ENCODE measurements at places on chromosomes 16 and 17. TPM values are rescaled to one million over a fixed set of nuclear protein-coding genes. Genes with fewer than 3 reads are reported as not detected.

GRCh38 chr16:81900456-81900855 lies 110.8 kb downstream of the SDR42E1 start:
- no peak overlapping the region for H3K27ac ChIP-seq
- peaks cover 10% of the 10 kb centered on the region for H3K36me3 ChIP-seq
- DNase-seq: no peak
- H3K27me3 ChIP-seq: peaks cover 4% of the 10 kb centered on the region
- no peak overlapping the region for H3K4me3 ChIP-seq
- no peaks in the 10 kb centered on the region for H3K4me1 ChIP-seq

GRCh38 chr17:8192070-8192815 lies 2.3 kb upstream of the BORCS6 start:
- DNase-seq: peak; percentile 70
- H3K27me3 ChIP-seq: peaks cover 10% of the 10 kb centered on the region
- no peak overlapping the region for H3K27ac ChIP-seq
- H3K4me3 ChIP-seq: no peak overlapping the region
- no peaks in the 10 kb centered on the region for H3K36me3 ChIP-seq
- H3K4me1 ChIP-seq: peaks cover 6% of the 10 kb centered on the region

DNA sequence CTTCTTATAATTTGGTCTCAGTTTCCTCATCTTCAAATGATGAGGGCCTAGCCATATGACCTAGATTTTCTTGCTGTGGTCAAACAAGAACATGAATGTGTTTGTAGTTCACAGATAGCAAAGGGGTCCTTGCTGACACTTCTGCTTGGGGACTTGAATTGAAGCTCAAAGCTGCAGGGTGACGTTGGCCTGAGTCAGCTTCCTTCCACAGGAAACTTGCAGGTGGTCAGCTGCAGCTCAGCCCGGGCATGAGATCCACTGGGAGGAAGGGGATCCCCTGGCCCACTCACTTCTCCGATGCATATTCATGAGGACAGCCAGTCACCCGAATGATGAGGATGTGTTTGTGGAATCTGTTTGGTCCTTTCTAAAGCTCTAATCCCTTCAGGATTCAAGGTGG lies 42.6 kb upstream of the AXIN2 start:
- no peak overlapping the region for H3K27ac ChIP-seq
- peaks cover 2% of the 10 kb centered on the region for H3K27me3 ChIP-seq
- H3K4me1 ChIP-seq: no peaks in the 10 kb centered on the region
- H3K36me3 ChIP-seq: no peaks in the 10 kb centered on the region
- DNase-seq: no peak

DNA sequence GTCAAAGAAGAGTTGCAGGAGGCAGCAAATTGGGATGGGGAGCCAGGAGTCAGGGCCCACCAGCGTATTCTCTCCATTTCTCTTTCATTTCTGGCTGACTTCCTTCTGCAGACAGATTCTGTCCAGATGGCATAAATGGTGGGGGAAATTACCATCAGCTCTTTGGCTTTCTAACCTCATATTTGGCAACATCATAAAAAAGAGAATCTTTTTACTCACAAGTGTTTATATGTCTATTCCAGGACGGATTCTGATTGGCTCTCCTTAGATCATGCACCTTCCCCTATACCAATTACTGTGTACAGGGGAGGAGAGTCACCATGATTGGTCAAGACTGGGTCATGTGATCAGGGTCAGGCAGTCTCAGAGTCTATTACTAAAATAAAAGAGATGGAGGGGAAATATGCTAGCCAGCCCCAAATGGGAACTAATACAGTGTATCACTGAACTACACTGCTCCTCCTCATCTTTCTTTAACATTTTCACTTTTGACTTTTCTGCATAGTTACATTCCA lies 537.1 kb upstream of the EEF2KMT start:
- DNase-seq: peak; percentile 26
- peaks cover 2% of the 10 kb centered on the region for H3K27me3 ChIP-seq
- no peaks in the 10 kb centered on the region for H3K36me3 ChIP-seq
- H3K4me1 ChIP-seq: peaks cover 1% of the 10 kb centered on the region
- no peak overlapping the region for H3K27ac ChIP-seq
- no peak overlapping the region for H3K4me3 ChIP-seq

GRCh38 chr16:23183543-23183862 lies 958 bp downstream of the SCNN1G start:
- H3K36me3 ChIP-seq: no peaks in the 10 kb centered on the region
- no peak for DNase-seq

SKAP1 gene
- not detected for total RNA-seq

DNA sequence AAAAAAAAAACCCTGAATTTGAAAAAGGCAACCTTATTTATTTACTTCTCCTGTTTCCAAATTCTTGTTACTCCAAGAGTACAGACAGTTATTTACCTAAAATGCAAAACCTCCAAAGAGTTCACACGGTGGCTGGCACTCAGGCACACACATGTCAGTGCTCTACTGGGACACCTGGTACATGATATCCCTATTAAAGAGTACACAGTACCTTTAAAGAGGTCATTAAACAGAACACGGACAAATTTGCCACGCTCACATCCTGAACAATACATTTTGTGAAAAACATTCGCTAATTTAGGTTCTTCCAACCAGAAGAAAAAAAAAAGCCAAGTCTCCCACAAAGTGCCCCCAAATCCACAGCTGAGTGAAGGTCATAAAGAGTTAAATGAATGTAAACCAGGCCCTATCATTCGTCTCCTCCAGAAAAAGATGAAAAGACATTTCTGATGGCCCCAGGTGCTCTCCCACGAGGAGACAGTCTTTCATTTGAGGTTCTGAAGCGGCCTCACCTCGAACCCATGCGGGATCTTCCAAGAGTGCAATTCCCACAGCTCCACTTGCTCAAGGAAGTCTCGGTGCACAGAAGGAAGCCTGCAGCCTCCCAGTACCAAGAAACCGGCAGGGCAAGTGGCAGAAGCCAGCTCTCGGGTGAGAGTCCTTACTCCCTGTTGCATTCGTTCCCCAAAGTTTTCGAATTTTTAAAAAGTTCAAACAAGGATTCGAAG lies 993 bp downstream of the ERN1 start:
- peaks cover 5% of the 10 kb centered on the region for H3K27me3 ChIP-seq
- H3K4me1 ChIP-seq: peaks cover 8% of the 10 kb centered on the region
- H3K4me3 ChIP-seq: peak overlapping the region; percentile 95
- DNase-seq: no peak

CTRB2 gene
- total RNA-seq: not detected

DNA sequence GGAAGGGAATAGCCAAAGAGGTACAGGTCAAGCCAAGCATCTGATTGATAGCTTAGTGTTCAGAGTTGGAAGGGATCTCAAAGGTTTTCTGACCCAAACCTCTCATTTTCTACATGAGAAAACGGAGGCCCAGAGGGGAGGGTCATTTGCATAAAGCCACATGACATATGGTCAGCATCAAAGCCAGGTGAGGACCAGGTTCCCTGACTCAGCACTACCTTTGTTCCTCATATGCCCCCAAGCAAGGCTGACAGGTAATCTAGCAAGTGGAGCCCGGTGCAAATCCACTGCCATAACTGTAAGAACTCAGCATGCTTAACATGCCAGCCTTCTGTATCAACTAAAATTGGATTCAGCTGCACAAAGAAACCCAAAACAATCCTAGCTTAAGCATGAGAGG lies 28.2 kb upstream of the CCL1 start:
- H3K27me3 ChIP-seq: peaks cover 2% of the 10 kb centered on the region
- peaks cover under 1% of the 10 kb centered on the region for H3K4me1 ChIP-seq
- H3K27ac ChIP-seq: no peak overlapping the region
- no peaks in the 10 kb centered on the region for H3K36me3 ChIP-seq
- no peak overlapping the region for H3K4me3 ChIP-seq
- DNase-seq: no peak

SULT1A2 gene
- total RNA-seq: not detected

GRCh38 chr16:19935694-19936093 lies 51.0 kb upstream of the GPRC5B start:
- H3K4me3 ChIP-seq: no peak overlapping the region
- H3K27ac ChIP-seq: peak overlapping the region; percentile 78
- H3K4me1 ChIP-seq: peaks cover 19% of the 10 kb centered on the region
- peak; percentile 83 for DNase-seq

DNA sequence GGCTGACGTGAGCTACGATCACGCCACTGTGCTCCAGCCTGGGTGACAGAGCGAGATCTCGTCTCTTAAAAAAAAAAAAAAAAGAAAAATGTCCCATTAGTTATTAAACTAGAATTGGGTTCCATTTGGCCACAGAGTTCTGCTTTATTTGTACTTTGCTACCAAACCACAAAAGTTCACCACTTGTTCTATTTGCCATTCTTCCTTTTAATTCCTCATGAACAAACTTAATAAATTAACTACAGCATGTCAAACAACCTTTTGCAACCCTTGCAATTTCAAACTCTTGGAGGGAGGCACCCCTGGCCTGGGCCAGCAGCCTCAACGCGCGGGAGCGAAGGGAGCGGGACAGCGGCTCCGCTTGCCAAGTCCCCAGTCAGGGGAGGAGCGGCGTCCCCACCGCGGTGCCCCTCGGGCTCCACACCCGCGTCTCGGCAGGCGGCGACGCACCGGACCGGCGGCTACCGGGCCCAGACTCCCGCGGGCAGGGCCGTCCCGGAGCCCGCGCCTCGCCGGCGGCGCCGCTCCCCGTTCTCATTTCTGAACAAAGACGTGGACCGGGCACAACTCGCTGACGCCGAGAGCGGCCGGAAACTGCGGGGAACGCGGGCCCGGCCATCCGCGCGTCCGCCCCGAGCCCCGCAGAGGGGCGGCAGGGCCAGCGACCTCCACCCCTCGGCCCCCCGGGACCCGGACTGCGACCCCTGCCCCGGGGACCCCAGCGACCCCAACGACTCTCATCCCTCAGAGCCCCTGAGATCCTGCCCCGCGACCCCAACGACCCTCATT lies 775 bp downstream of the CYTH1 start:
- DNase-seq: peak; percentile 70
- peaks cover 8% of the 10 kb centered on the region for H3K4me1 ChIP-seq
- H3K27ac ChIP-seq: peak overlapping the region; percentile 73
- peak overlapping the region; percentile 95 for H3K4me3 ChIP-seq

GRCh38 chr16:82358606-82359221 lies 188.7 kb upstream of the MPHOSPH6 start:
- H3K36me3 ChIP-seq: no peaks in the 10 kb centered on the region
- no peaks in the 10 kb centered on the region for H3K27me3 ChIP-seq
- H3K27ac ChIP-seq: no peak overlapping the region

DNA sequence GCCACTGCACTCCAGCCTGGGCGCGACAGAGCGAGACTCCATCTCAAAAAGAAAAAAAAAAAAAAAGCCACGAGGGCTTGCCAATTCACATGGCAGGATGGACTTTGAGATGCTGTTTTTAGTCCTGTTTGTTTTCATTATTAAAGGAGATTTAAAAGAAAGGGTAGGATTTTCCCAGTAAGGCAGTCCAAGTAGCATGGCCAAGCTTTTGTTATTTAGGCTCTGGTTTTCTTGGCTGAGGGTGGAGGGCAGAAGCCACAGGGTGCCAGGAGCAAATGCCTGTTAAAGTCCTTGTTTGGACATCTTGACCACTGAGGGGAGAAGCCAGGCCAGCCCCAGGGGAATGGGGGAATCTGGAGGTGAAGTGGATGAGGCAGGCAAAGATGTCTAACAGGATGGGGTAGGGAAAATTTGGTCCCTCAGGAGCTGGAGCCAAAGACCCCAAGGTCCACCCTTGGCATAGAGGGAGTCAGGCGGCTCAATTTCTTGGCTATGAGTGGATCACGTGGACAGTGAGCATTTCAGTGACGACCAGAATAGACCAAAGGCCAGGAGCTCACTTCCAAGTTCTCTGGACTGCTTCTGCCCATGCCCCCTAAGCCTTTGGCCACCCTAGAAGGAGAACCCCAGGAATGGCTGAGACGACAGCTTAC lies 20.8 kb upstream of the PLLP start:
- H3K27ac ChIP-seq: no peak overlapping the region
- no peaks in the 10 kb centered on the region for H3K36me3 ChIP-seq
- DNase-seq: no peak
- peaks cover 1% of the 10 kb centered on the region for H3K4me1 ChIP-seq
- no peak overlapping the region for H3K4me3 ChIP-seq

GRCh38 chr16:62137996-62138395 lies 101.8 kb upstream of the CDH8 start:
- H3K27me3 ChIP-seq: peaks cover 3% of the 10 kb centered on the region
- no peak overlapping the region for H3K4me3 ChIP-seq
- no peak for DNase-seq
- H3K27ac ChIP-seq: no peak overlapping the region
- no peaks in the 10 kb centered on the region for H3K36me3 ChIP-seq

DOK4 gene
- 23.4 TPM for total RNA-seq

PRR35 gene
- total RNA-seq: not detected

- H3K27ac ChIP-seq: peak overlapping the region; percentile 52
- H3K27me3 ChIP-seq: peaks cover 19% of the 10 kb centered on the region
- no peak for DNase-seq
- peaks cover 8% of the 10 kb centered on the region for H3K36me3 ChIP-seq
- peak overlapping the region; percentile 3 for H3K4me3 ChIP-seq
Measured at GRCh38 chr17:82887255-82888164, 47.7 kb upstream of the ZNF750 start.

GRCh38 chr17:75921596-75921995 lies 16.9 kb upstream of the MRPL38 start:
- no peaks in the 10 kb centered on the region for H3K36me3 ChIP-seq
- peaks cover 13% of the 10 kb centered on the region for H3K27me3 ChIP-seq
- no peak overlapping the region for H3K4me3 ChIP-seq
- H3K4me1 ChIP-seq: peaks cover 19% of the 10 kb centered on the region
- no peak overlapping the region for H3K27ac ChIP-seq
- no peak for DNase-seq

DNA sequence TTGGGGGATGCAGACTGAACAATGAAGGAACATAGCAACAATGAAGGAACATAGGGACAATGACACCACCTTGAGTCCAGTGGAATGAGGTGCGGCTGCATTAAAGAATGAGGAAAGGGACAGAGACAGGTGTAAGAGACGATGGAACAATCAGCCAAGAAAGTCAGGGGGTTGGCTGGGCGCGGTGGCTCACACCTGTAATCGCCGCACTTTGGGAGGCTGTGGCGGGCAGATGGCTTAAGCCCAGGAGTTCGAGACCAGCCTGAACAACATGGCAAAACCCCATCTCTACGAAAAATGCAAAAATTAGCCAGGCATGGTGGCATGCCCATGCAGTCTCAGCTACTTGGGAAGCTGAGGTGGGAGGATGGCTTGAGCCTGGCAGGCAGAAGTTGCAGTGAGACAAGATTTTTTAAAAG lies 13.6 kb upstream of the CBFB start:
- peaks cover 3% of the 10 kb centered on the region for H3K4me1 ChIP-seq
- H3K27ac ChIP-seq: no peak overlapping the region
- H3K27me3 ChIP-seq: peaks cover 14% of the 10 kb centered on the region
- no peak for DNase-seq
- no peaks in the 10 kb centered on the region for H3K36me3 ChIP-seq

Measured in glutamatergic neuron (in vitro differentiated cells).